Esophagus muscularis mucosa (tissue), 4 donors: ENCODE measurements at places on chromosomes 1 and 21. TPM values are rescaled to one million over a fixed set of nuclear protein-coding genes. Genes with fewer than 3 reads are reported as not detected.

DNA sequence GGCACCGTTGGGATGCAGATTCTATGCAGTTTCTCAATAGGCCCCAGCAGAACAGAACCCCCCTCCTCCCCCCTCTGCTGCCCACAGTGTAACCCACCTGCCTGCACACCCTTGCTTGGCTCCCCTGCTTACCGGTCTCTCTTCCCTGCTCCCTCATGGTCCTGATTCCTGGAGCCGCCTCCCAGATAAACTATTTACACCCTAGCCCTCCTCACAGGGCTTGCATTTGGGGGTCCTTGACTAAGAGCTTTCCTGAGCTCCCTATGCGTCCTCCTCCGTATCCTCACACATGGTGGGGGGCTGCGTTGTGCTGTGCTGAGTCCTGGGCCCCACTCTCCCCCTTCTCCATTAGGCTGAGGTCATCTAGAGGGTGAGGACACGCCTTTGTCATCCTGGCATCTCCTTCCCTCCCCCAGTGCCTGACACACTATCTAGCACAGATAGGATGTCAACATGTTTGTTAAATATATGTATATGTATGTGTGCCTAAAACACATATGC lies 121.9 kb downstream of the GRIK3 start:
- H3K27me3 ChIP-seq = no peaks in the 10 kb centered on the region
- no peak overlapping the region for H3K27ac ChIP-seq
- H3K4me1 ChIP-seq = no peaks in the 10 kb centered on the region
- H3K36me3 ChIP-seq = no peaks in the 10 kb centered on the region

DNA sequence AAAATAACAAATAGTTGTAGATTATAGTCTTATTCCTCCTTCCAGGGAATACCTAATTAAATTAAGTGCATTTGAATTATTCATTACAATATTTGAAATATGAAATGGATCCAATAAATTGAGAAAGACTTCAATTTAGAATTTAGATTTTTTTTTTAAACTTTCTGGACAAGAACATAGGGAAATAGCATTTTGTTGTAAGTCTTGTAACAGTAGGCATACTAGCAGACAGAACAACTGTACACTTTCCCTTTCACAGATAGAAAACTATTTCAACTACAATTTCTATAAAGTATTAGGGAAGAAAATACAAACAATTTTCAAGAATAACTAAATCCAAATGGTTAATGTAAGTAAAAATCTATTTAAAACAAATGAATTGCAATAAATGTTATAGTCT lies 577.5 kb downstream of the USP25 start:
- H3K27ac ChIP-seq = no peak overlapping the region
- H3K4me1 ChIP-seq = no peaks in the 10 kb centered on the region

DNA sequence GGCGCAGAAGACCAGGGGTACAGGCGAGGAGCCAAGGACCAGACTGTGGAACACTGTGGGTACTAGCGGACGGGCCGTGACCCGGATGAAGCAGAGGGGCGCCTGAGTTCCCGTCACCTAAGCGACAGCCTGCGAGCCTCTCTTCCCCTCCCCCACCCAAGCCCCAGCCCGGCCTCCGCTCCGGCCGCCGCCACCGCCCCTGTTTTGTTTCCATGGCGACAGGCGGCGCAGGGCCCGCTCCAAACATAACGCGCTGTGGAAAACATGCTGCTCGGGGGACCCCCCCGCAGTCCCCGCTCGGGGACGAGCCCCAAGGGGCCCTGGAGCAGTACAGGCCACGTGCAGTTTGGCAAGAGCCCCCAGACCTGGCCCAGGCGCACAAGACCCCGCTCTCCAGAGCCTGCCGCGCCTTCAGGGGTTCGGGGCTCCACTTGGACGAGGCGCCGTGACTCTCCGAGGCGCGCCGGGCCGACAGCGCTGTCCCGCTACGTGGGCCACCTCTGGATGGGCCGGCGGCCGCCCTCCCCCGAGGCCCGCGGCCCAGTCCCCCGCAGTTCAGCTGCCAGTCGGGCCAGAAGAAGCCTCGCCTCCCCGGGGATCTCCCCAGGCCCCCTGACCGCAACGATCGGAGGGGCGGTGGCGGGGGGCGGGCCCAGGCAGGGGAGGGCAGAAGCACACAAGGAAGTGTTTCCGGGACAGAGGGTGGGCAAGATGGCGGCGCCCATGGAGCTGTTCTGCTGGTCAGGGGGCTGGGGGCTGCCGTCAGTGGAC lies at the start of gene MTX1:
MTX1 (plus strand) TSS at position 155 of the 771 bp plus-strand sequence; CDS start at position 265, 110 bp downstream.
- H3K27ac ChIP-seq = peak within 1 kb of the TSS; percentile 98
- peaks cover 63% of the 10 kb centered on the region for H3K4me1 ChIP-seq
- no peaks in the 10 kb centered on the region for H3K27me3 ChIP-seq
- DNase-seq = peak; percentile 97
- H3K4me3 ChIP-seq = peak within 1 kb of the TSS; percentile 90

- H3K4me3 ChIP-seq = peak within 1 kb of the TSS; percentile 68
- H3K4me1 ChIP-seq = peaks cover 23% of the 10 kb centered on the region
- DNase-seq = no peak
- peaks cover 32% of the 10 kb centered on the region for H3K27me3 ChIP-seq
- H3K36me3 ChIP-seq = no peaks in the 10 kb centered on the region
- H3K27ac ChIP-seq = no peak within 1 kb of the TSS
Measured at GRCh38 chr1:110674337-110675059, at the start of gene KCNA3. Gene KCNA3, minus strand, starts transcription at chr1:110674940. Its CDS starts 131 bp downstream, at chr1:110674809.

The GBP1 gene
- total RNA-seq = 16.1 TPM
